ENCODE measurements at places on chromosomes 2 and 18.

DNA sequence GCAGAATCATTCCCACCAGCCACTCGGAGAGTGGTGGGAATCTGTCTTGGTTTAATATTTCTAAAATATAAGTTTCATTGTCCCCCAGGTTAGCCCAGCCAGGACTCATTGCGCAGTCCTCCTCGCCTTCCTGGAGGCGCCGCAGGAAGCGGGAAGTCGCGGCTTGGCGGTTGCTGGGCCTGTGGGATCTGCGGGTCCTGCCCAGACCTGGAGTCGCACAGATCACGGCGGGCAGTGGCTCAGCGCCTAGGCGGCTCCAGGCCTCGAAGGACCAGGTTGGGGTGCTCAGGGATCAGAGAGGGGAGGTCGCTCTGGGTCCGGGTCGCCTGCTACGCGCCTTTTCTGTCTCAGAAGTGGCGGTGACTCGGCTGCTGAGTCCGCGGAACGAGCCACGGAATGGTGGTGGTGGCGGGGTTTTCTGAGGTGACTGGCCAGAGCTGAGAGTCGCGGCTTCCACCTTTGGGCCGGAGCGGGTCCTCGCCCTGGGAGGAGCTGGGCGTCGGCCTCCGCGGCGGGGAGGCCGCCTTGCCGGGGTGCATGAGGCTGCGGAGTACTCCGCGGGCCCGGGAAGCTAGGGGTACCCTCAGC lies 2.6 kb downstream of the HOXD3 start:
- no peak for DNase-seq

DNA sequence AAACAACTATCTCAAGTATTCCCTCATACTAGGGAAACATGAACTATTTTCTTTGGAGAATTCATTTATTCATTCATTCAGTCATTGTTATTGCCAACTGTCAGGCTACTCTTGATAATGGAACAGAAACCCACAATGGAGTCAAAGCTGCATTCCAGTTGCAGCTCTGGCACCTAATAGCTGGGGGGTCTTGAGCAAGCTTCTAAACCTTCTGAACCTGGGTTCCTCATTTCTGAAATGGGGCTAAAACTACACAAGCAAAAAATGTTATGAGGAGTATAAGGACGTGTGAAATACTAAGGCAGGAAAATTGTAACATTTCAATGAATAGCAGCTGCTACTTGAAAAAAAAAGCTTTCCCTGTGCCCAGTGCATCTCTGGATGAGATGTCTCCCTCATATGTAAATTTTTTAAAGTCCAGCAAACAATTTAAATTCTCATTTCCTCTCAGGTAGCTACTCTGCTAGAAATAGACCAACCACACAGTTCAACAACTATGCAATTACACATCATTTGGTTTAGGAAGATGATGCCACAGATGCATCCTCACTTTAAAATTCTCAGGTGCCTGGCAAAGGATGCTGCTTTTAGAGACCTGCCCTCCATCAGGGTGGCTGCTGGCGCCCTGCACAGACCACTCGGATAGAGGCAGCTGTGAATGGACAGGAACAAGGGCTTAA lies 38.5 kb downstream of the SPRED2 start:
- DNase-seq, result no peak

- no peak for DNase-seq
Measured at GRCh38 chr2:189512879-189513278, 67.7 kb downstream of the SLC40A1 start.

DNA sequence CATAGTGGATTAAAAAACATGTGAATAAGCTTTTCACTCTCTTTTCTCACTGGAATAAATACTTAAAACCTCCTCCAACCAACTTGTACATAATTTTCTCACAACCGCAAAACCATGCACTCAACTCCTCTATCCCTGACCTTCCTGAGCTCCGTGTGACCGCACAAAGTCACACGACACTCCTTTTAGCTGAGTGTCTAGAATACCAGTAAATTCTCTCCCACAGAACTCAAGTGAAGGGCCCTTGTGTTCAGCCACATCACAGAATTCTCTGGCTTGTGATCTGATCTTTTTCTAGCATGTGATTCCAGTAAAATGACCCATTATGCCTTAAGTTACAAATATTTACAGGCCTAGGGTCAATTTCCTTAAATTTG lies 91.2 kb upstream of the ARL4C start:
- no peak for DNase-seq

DNA sequence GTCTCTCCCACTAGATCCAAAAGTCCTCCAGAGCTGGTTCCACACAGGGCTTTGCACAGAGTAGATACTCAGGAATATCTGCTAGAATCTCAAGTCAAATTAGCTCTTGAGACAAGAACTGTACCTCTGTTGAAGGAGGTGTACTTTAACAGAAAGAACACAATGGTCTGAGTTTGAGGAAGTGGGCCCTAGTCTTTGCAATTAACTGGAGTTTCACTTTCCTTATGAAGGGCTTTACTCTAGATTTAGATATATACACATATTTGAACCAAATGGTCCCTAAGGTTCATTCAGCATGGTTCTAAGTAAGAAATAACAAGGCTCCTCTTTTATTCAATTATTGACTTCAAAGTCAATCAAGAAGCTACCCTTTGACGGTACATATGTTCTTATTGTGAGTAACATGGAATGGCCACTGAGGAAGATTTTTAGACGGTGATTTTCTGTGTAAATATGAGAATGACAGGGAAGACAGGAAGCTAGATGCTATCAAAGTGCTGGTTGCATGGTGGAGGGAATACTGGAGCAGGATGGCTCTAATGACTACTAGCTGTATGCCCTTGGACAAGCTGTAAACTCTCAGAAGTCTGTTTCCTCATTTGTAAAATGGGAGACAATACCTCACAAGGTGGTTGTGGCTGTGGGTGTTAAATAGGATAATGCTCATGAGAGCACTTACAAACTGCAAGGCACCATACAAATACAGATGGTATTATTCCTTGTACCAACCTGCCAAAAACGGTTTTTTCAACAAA lies 73.5 kb upstream of the SERTAD2 start:
- no peak for DNase-seq

DNA sequence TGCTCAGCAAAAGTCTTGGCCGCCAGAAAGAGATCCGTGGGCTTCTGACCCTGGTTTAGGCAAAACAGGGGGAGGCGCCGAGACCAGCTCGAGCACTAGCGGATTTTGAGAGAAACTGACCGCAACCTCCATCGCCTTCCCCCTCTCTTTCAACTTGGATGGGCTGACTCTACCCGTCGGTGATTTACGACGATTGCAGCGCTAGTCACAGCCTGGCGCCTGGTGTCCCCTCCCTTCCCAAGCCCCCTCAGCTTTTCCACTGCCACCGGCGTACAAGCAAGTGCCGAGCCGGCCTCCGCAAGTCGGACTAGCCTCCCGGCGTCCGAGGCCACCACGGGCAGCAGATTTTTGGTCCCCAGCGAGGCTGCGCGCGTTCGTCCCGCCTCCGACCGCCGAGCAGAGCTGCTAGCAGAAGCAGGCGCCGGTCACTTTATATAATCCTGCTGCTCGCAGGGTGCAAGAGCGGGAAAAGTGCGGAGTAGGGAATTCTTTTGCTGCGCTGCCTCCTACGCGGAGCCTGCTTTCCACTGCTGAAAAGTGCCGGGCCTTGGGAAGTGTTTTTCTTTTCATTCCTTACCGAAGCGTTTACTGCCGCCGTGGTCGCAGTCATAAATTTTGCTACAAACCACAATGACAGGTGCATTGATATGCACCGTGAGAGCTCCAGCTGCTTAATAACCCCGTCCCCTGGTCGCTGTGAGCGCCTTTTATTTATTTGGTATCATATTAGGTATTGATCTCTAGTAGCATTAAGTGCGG lies 7.7 kb downstream of the HOXD3 start:
- DNase-seq, result no peak

- peak; percentile 66 for DNase-seq
Measured at GRCh38 chr18:23970161-23971096, 44.1 kb upstream of the TTC39C start.

DNA sequence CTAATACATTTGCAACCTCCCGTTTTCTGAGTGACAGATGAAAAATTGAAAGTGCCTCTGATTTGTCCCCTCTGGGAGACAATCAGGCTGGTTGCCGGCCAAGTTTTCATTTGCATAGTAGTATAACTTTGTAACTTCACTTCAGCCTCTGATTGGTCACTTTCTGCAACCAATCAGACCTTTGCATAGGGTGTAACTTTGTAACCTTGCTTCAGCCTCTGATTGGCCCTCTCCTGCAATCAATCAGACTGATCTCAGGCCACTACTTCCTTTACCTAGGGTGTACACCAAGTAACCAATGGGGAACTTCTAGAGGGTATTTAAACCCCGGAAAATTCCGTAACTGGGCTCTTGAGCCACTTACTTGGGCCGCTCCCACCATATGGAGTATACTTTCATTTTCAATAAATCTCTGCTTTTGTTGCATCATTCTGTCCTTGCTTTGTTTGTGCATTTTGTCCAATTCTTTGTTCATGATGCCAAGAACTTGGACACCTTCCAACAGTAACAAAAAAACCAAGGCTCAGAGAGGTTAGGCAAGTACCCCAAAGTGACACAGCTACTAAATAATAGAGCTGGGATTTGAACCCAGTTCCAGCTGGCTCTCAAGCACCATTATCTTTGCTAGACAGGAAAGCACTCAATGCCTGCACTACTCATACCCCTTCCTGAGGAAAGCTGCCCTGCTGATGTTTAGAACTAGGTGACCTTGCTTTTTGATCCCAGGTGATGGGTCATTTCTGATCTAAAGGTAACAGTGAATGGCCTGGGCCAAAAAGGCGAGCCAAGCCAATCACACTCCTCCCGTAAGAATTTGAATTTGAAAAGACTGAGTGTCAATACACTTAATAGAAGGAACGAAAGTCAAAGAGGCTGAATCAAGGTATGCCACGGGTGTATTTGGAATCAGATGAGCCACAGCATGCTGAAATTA lies 10.9 kb upstream of the MYOM1 start:
- no peak for DNase-seq

DNA sequence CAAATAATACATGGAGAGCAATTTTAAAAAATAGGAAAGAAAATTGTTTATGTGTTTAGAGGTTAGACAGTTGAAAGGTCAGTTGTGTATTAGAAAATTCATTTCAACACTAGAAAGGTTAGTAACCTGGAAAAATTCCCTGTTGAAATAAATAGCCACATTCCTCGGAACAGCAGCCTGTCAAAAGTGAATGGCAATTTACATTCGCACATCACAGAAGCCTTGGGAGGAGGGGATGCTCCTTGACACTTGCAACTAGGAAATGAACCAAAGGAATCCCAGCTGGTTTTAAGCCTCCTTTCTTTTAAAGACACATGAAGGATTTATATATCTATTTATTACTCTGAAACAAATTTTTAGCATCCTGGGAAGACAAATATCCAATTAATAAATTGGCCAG lies 653.5 kb upstream of the LRRTM4 start:
- no peak for DNase-seq

GRCh38 chr2:126715111-126715510 lies 59.2 kb downstream of the GYPC start:
- DNase-seq, result no peak

GRCh38 chr2:106537047-106537446 lies 49.9 kb downstream of the CD8B2 start:
- DNase-seq, result no peak

DNA sequence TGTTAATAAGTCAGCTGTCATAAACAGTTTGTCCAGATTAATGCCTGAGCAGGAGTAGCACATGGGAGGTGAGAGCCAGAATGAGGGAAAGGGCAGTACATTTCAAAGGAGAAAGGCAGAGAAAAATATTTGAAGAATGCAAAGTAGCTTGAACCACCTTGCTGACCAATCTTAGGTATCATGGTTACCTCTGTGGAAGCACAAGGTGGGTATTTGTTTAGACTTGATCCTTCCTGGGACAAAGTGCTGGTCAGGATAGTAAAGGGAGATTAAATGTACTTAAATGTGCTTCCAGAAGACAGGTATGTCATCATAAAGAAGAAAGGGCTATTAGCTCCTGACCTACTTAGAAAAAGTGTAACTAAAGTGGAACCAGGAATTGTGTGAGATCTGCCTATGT lies 105.0 kb downstream of the LRRTM1 start:
- DNase-seq, result no peak

DNA sequence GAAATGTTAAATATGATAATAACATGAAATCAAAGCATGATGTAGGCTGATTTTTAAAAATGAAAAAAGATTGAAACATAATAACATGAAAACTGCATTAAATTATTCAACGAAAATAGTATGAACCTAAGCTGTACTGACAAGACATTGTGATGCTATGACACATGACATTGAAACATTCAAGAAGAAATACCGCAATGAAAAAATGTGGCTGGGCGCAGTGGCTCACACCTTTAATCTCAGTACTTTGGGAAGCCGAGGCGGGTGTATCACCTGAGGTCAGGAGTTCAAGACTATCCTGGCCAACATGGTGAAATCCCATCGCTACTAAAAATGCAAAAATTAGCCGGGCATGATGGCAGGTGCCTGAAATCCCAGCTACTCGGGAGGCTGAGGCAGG lies 14.6 kb downstream of the CXCR1 start:
- no peak for DNase-seq

- DNase-seq, result no peak
Measured at GRCh38 chr2:37794717-37795116, 123.3 kb upstream of the CDC42EP3 start.

DNA sequence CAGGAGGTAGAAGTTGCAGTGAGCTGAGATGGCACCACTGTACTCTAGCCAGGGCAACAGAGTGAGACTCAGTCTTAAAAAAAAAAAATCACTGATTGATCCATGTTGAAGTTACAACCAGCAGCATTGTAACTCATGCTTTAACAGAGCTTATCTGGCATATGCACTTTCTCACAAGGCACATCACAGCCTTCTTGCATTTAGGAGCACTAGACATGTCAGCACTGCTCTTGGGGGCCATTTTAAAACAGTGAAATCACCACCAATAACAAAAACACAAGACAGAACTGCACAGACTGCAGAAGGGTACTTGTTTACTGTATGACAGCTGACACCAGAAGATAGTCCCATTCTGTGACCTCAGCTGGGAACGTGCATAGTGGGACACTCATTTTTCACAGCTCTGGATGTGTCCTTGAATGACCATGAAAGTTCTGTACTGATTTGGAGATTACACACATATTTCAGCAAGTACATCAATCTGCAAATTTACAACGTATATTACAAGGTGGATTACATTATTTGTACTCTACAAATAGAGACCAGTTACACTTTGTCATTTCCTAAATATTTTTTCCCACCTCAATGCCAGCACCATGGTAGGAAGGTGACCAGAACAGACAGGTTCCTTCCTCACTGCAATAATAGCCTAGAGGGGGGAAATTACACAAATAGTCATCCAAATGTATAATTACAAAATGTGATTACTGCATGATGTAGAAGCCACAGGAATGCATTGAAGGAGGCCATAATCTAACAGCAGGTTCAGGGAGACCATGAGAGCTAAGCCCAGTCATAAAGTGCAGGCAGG lies 35.1 kb downstream of the CCBE1 start:
- DNase-seq, result no peak

DNA sequence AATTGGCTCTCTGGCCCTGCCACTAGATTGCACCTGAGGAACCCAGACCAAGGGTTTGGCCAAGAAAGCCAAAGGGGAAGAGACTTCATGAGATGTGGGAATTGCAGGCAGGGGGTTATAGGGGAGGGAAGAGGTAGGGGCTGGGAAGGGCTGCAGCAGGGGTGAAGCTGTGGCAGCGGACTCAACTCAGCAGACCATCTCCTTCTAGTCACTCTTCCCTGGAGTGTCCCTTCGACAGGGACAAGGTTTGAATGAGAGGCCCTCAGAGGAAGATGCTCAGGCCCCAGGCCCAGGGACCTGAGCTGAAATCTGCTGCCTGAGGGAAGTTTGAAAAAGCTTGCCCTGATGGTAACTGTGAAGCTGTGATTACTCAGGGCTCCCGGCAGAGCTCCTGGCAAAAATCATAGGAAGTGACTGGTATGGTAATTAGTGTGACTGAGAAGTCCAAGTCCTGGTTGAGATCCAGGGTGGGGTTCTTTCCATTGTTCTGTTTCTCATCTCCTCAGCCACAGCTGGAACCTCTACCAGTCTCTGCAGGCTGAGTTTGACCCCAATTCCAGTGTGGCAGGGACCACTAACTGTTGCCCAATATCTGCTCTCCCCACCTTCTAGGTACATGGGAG lies 300.9 kb downstream of the CYP26B1 start:
- DNase-seq, result no peak

All from activated naive CD4-positive, alpha-beta T cell treated with anti-CD3 and anti-CD28 coated beads, Interleukin-2, amount 10 ng/mL, durations not matched to agents 7 days and 5 days (primary cell).